ENCODE measurements at places on chromosomes 3 and 15.

DNA sequence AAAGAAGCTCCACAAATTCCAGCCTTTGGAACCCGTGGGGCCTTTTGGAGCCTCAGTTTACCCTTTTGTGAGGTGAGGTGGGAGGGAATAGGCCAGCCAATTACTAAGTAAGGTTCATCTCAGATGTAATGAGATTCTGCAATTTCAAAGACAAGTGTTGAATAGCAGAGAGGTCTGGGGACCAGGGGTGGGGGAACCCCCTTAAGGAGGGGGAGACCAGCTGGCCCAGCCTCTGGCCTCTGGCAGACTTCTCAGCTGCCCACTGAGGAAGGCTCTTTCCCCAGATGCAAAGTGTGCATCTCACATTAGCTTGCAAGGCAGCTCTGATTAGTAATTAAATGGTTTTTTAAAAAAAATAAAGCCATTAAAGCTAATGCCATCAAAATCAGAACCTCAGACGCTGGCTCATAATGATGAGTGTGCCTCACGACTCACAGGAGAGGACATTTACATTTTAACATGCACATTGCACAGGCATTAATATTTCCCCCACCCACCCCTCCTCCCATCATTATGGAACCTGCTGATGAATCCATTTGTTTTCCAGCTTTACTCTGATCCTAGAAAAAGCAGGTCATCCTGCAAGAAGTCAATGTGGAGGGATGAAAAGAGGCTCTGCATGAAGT lies 176.7 kb upstream of the TLE3 start:
- no peak for DNase-seq

DNA sequence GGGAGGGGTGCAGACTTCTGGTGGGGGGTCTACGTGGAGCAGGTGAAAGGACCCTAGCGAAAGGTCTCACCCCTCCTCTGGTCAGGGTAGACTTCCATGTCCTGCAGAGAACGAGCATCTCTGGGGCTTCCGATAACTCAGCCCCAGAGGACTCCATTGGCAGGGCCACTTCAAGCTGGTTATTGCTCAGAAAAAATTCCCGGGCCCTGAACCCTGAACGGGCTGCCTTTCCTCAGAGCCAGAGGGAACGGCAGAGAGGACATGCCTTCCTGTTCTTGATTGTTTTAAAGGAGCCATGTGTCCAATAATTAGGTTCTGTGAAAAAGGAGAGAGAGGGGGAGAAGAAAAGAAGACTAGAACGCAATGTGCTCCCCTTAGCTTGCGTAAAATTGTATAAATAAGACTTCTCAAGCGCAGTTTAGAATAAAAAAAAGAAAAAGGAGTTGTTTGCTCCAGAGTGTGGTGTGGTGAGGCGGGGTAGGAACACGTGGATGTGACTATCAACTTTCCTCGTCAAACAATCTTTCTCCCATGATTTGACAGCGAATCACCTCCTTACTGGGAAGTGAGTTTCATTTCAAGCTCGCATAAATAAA lies 193.4 kb upstream of the UBE2E1 start:
- DNase-seq: no peak

DNA sequence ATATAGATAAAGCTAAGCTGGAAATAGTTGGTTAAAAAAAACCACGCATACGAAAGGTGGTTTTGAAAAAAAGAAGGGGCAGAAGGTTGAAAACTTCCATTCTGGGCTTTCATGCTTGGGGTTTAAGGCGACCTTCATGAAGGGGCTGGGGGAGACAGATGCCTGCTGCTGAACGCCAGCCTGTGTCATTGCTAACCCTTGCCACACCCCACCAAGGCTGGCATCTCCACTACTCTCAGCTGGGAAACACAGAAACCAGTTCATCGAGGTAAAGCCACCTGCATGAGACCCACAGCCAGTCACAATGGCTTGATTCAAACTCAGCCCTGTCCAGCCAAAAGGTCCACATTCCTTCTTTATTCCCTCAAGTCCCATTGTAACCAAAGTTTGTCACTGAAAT lies 78.7 kb downstream of the ADAMTS17 start:
- no peak for DNase-seq

DNA sequence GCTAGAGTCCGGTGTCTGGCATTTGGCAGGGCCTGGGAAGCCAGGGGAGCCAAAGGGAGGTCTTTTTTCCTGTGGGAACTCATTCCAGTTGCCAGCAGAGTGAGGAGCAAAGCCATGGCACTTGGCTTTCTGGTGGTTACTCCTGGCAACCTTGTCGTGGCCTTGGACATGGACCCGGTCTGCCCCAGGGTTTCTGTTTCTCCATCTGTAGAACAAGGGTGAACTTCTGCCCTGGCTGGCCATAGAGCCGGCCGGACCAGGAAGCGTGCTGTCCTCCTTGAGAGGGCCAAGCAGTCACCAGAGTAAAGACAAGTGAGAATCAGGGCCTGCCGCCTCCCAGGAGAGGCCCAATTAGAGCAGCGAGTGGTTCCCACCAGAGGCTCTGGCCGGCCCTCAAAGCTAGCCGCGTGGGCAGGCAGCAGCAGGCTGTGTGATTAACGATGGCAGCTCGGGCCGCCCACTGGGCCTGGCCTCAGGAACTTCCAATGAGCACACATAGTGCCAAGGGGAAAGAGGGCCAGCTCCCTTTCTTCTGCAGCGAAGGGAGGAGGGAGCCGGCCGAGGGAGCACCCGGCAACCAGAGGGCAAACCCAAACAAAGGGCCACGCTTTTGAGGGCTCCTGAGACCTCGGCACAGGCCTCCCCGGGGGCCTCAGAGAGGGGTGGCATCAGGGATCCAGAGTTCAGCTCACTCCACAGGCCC lies 29.1 kb upstream of the ELP6 start:
- DNase-seq: no peak

DNA sequence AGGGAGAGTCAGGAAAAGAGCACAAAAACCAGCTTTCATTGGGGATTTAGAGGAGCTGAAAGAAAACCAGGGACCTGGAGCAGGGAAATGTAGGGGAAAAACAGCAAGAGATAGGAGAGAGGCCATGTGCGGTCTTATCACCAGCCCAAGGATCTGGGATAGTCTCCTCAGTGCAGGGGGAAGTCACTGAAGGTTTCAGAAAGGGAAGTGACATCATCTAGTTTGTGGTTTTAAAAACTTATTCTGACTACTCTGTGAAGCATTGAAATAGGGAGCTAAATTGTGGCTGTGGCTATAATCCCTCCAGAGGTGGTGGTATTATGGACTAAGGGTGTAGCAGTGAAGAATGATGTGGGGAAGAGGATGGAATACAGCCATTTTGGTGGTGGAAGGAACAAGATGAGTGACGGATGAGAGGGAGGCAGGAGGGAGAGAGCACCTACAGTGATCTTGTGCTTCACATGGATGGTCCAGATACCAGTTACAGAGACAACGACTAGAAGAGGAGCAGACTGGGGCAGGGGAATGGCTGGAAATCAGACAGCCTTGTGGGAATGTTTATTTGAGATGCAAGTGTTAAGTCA lies 72.7 kb downstream of the HMG20A start:
- DNase-seq: no peak

GRCh38 chr15:42032376-42033213 lies 11.8 kb upstream of the PLA2G4E start:
- no peak for DNase-seq

GRCh38 chr3:6120786-6121185 lies 740.1 kb upstream of the GRM7 start:
- no peak for DNase-seq

DNA sequence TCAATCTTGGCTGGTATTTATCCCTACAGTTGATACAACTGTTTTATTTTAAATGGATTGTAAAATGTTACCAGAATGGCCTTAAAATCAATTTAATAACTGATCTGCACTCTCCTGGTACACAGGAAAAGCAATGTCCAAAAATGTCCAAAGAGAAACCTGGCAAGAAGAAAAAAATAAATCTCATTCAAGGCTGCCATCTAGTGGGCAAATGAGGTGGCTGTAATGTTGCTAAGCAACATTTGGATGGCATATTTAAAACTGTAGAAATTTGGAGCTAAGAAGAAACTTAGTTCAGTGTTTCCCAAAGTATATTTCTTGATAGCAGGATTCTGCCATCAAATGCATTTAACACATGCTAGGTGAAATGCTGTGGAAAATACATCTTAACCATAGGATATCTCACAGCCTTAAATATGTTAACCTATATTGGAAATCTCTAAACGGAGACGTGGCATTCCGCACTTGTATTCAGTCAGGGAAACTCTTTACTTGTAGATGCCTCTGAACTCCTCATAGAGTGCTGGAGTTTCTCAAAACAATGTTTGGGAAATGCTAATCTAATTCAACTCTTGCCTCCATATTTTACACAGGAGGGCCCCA lies 216.8 kb downstream of the ERC2 start:
- DNase-seq: no peak

GRCh38 chr3:149180057-149180573 lies 41.5 kb downstream of the CP start:
- DNase-seq: no peak

DNA sequence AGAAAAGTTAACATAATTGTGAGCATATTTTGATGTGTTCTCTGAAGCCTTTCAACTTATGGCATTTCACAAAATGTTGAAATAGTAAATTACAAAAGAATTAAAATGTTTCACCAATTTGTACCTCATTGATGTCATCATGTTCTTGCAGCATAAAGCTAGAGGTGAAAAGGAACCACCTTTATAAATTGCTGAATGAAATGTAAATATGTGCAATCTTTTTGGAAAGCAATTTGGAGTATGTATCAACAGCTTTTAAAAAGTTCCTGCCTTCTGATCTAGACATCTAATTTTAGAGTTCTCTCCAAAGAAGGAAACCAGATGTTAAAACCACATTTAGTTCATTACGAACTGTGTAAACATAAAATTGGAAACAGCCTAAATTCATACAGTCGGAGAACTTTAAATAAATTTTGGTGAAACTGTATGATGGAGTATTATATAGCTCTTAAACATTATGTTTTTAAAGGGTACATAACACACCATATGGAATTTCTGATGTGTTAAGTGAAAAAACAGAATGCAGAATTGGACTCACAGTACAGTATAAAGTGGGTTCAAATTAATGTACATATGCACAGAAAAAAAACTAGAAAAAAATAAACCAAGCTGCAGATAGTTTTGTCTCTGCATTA lies 311.2 kb upstream of the NAALADL2 start:
- no peak for DNase-seq

DNA sequence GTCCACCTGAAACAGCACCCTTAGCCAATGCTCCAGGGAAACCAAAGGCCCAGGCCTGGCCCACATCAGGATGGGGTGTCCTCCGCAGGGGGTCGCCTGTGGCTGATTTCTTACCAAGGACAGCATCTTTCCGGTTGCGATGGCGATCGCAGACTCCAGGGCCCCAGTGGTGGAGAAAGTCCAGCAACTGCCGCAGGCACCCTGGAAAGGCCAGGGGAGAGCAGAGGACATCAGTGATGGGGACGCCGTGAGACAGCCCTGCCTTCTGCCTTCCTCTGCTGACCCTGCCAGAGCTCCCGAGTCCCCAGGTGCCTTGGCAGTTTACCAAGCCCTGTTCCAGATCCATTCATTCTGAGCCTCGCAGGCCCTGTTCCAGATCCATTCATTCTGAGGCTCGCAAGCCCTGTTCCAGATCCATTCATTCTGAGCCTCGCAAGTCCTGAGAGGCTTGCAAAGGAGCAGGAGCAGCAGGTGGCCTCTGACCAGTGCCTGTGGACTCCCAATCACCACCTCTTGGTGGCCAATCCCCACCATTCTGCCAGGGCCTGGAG lies 12.5 kb downstream of the CTSH start:
- DNase-seq: no peak

DNA sequence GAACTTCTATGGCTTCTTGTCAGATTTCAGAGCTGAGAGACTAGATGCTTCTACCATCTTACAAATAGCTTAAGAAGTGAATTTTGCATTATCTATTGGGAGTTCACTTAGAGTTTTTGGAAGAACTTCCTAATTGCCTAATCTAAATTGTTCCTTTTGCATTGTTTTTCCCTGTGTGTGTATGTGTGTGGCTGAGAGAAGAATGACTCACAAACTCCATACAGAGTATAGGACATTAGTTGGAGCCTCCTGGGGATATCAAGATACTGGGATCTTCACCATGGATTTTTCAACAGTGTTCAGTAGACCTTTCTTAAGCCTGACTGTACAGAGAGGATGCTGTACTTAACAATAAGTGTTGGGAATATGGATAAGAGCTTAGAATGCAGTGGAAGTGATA lies 10.9 kb downstream of the TLNRD1 start:
- no peak for DNase-seq

DNA sequence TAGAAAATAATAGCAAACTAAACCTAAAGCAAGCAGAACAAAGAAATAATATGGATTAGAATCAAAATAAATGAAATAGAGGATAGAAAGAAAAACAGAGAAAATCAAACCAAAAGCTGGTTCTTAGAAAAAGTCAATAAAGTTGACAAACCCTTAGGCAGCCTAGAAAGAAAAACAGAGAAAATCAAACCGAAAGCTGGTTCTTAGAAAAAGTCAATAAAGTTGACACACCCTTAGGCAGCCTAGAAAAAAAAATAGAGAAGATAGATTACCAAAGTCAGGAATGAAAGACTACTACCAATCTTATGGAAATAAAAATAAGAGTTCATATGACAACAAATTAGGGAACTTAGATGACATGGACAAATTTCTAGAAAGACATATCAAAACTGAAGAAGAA lies 142.4 kb downstream of the LRRC28 start:
- DNase-seq: no peak

DNA sequence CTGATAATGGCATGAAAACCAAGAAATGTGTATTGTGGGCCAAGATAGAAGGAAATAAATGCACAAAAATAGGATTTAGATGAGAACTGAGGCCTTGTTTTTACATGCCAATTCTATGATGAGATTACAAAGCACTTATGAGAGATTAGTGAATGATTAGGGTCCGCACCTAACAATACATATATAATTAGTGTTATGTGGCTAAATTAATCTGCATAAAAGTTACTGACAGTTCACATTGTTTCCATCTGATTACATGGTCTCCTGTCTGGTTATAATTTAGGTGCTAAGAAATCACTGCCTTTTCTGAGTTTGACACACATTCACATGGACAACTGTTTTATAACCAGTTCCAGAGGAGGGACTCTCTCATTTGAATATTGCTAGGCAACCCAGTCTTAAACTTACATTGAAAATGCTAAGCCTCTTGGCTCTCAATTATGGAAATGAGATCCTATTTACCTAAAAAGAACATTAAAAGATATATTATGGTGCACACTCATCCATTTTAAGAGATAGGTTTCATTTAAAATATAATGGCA lies 117.0 kb upstream of the ARL6 start:
- no peak for DNase-seq

- no peak for DNase-seq
Measured at GRCh38 chr3:141763088-141763750, at the start of gene GRK7. Gene GRK7 (plus strand): TSS chr3:141763408. CDS start chr3:141778285, 14,877 bp downstream.

- DNase-seq: no peak
Measured at GRCh38 chr3:73757536-73757935, 132.8 kb upstream of the PDZRN3 start.

Data from stimulated activated CD4-positive, alpha-beta T cell treated with anti-CD3 and anti-CD28 coated beads, Interleukin-1b, Interleukin-23, amount 100 ng/mL, for 1 hour (primary cell).